Muscle of leg (tissue), 16 donors: ENCODE measurements at places on chromosomes 11 and 22.

- no peak for DNase-seq
Measured at GRCh38 chr11:78835646-78836045, 261.0 kb upstream of the NARS2 start.

GRCh38 chr11:96168623-96169022, 174.4 kb downstream of the MAML2 start:
- DNase-seq = peak; percentile 58

DNA sequence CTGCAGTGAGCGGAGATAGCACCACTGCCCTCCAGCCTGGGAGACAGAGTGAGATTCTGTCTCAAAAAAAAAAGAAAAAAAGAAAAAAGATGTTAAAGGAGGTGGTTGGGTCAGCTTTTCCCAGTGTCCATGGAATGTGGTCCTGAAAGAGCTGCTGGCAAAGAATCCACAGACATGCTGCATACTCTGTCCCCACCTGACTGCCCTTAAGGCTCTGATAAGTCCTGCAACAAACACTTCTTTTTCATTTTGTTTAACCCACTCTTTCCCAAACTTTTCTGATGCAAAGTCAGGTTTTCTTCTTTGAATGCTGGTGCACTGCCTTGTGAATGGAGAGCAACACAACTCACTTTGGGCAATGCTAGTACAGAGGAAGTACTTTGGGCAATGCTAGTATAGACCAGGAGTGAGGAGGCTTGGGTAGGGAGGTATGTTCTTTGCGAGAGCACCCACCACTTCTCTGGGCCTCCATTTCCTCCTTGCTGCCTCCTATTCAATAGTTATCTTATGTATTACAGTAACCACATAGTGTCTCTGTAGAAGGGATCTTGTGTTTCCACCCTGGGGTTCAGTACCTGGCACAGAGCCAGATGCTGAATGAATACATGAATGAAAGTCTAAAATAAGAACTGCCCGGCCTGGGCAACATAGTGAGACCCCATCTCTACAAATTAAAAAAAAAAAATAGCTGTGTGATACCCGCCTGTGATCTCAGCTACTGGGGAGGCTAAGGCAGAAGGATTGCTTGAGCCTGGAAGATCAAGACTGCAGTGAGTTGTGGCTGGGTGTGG, 18.9 kb downstream of the LIF start:
- DNase-seq = no peak

GRCh38 chr22:50299785-50300619, 7.4 kb downstream of the PLXNB2 start:
- no peak for DNase-seq

GRCh38 chr11:57121996-57122395, 59.8 kb upstream of the LRRC55 start:
- no peak for DNase-seq
